ENCODE measurements at places on chromosomes 12 and 14.
A peak's percentile ranks its signal among the peaks of the same experiment; 100 is the strongest.

DNA sequence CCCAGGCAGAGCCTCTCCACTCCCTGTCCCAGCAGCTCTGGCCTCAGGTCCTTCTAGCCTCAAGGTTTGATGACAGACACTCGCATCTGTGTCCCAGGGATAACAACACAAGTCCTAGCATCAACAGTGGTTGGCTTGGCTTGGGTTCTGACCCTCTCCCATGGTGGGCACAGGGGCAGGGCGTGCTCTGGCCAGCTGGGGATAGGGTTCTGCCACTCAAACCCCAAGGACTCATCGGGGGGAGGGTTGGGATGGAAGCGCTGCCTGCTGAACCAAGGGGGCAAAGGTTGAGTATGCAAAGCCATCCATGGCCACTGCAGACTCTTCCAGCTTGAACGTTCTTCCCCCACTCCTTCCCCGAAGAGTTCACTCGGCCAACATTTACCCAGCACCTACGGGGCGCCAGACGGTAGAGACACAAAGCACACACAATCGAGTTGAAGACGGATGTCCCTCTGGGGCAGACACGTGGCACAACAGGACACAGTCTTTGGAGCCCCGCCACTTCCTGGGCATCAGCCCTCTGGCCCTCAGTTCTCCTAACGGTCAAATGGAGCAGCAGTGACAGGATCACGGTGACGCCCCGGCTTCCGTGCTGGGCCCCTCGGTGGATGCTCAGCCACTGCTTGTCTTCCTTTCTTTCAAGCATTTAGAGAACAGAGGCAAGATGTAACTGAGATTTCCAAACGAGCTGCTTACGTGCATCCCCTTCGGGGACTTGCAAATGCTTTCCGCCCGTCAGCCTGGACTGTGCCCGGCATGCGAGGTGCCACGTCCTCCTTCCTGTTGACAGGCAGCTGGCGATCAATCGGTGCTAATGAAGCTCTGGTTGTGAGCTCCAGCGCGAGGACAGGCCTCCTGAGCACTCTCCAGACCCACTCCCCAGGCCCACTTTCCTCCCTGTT, 42.6 kb downstream of the DLK1 start:
- DNase-seq = no peak

DNA sequence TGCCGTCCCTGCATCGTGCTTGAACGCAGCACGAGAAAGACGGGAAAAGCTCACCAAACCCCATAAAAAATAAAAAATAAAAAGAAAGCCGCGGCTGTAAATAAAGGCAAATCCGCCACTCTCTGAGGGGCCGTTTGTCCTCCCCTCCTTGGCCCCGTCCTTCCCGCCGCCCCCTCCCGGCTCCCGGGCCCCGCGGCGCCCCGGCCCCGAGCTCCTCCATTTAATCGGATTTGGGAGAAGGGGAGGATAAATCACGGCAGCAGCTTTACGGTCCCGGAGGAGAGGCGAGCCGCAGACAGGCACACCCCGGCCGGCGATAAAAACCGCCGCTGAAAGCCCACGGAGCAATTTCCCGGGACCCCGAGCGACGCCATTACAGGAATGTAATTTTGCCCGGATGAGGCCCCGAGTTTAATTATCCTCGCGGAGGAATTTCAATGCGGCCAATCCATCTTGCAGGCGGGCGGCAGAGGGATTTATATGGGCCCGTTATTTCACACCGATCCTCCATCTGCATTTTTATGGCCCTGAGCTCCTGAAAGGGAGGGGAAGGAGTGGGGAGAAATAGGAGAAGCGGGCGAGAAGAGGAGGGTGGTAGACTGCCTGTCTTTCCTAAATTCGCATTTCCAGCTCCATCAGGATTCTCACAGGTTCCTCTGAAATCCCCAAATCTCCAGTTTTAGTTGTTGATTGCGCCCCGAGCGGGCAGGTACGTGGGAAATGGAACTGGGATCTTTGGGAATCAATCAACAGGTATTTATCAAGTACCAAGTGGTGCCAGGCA, 1.3 kb upstream of the ATP5MC2 start:
- DNase-seq = no peak

GRCh38 chr14:32038876-32039275, 38.2 kb upstream of the ARHGAP5 start:
- DNase-seq = no peak

- no peak for DNase-seq
These were observed 447.5 kb downstream of the AACS start for GRCh38 chr12:125512541-125513298.

DNA sequence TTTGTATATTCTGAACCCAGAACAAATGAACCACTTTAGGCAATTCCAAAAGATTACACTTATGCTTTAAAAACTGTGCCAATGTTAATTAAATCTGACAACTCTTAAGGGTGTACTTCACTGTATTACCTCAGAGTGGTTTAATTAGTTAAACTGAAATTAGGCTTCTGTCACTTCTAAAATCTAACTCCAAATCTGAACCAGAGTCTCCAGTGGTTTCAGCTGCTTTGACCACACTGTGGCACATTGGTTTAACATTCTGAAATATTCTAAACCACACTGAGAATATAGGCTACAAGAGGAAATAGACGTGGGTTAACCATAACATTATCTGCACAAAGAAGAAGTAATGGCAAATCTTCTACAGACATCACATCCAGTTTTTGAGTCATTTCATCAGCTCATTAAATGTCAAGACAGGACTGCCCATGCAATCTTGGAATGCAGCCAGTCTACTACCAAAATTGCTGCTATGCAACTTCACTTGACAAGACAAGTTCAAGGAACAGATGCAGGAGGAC, 94.8 kb downstream of the LRP6 start:
- peak; percentile 11 for DNase-seq

- no peak for DNase-seq
These were observed 45.3 kb downstream of the FBXO34 start for GRCh38 chr14:55316564-55316963.

DNA sequence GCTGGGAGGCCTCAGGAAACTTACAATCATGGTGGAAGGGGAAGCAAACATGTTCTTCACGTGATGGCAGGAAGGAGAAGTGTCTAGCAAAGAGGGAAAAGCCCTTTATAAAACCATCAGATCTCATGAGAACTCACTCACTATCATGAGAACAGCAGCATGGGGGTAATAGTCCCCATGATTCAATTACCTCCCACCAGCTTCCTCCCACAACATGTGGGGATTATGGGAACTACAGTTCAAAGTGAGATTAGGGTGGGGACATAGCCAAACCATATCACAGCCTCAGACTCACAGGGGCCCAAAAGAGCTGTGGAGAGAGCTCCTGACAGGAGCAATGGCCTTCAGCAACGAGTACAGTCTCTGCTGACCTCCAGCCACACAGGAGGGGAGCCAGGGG, 151.4 kb downstream of the GXYLT1 start:
- DNase-seq = no peak

DNA sequence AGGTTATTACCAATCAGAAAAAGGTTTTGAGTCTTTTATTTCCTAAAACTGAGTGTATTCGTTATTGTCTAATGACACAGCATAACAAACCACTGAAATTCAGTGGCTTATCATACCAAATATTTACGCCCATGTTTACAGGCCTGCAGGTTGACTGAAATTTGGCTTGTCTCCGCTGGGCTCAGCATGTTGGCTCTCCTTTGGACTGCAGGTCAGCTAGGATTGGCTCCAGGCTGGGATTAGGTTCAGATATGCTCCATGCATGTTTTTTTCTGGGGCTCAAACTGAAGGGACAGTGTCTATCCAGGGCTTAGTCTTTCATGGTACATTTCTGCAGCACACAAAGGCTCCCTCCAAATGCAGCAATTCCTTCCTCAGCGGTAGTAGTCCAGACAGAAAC, 569.9 kb downstream of the DIO2 start:
- no peak for DNase-seq

- no peak for DNase-seq
These were observed 14.5 kb downstream of the KRT83 start for GRCh38 chr12:52306731-52307130.

GRCh38 chr12:100668945-100669536, 95.6 kb downstream of the GAS2L3 start:
- DNase-seq = peak; percentile 77

GRCh38 chr12:1091350-1091749, 100.3 kb downstream of the ERC1 start:
- no peak for DNase-seq

GRCh38 chr14:104130974-104131651, 7.3 kb upstream of the KIF26A start:
- peak; percentile 75 for DNase-seq

DNA sequence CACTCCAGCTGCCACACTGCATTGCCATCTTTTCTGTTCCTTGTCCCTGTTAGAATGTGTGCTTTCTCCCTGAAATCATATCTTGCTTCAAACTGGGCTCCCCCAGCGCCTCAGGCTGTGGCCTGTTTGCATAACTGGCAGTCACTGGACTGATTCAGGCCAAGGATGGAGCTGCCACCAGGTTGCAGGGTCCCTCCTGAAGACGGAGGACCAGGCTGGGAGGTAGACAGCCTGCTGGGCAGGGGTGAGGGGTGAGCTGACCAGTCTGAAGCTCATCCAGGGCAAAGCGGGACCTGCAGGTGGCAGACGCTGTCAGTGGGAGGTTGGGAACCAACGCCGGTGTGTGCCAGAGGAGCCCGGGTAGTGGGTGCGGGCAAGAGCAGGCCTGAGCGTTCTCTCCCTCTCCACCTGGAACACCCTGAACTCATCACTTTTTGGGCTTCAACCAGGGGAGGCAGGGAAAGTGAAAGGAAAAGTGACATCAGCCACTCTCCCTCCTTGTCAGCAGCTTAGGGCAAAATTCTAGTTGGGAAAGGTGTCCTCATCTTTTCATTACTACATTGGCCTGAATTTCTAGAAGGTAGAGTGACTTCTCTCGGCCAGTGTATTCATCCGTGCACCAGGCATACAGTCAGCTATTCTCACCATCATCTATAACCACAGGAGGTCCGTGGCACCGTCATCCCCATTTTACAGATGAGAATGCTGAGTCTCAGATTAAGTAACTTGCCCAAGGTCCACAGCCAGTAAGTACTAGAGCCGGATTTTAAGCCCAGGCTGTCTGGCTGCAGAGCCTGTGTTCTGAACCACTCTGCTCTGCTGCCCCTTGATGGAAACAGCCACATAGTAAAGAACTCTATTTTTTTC, 219.1 kb downstream of the SLC41A2 start:
- no peak for DNase-seq

GRCh38 chr12:79891506-79892162, 43.3 kb downstream of the PPP1R12A start:
- no peak for DNase-seq

DNA sequence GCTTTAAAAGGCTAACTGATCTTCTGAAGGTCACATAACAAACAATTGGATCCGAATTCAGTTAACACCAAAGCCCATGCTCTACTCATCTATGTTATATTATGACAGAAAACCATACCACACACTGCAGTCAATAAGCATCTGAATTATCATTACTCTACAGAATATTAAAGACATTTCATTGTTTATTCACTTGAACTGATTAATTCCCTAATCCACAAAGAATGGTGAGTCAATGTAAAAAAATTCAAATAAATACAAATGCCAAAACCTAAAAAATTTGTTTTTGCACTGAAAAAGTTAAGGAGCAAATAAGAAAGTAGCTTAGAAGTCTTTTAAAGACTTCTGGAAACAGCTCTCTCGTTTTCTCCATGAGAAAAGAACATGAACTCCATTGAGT, 13.7 kb downstream of the NID2 start:
- DNase-seq = no peak

- DNase-seq = no peak
These were observed 56.7 kb downstream of the C14orf132 start for GRCh38 chr14:96095581-96096476.

DNA sequence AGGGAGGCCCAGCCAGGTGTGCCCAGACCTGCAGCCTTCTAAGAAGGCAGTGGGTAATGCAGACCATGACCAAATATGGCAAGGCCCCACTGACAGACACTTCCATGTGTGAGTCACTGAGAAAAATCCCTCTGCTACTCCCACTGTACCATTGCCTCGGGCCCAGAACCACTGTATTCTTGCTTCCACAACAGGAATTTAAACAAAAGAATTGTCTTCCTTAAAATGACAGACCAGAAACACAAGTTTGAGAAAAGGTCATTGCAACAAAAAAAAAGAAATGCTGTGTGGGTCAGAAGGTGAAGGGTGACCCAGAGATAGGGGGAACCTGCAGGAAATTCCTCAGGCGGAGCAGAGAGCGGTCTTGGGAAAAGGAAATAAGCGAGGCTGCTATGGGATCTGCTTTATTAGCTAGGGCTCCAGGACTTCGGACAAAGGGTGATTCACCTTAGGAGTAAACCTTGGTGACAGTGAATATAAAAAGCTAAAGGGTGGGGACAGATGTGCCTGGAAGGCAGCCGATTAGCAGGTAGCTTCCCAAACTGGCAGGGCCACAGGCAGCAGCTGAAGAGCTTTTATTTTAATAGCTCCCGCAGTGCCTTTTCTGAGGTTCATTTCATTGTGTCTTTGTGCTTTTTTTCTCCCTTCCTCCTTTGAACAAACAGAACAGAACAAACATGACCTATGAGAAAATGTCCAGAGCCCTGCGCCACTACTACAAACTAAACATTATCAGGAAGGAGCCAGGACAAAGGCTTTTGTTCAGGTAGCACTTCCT, 185.3 kb upstream of the BCL2L14 start:
- DNase-seq = no peak

GRCh38 chr14:97287956-97288355, 490.8 kb downstream of the VRK1 start:
- DNase-seq = no peak

DNA sequence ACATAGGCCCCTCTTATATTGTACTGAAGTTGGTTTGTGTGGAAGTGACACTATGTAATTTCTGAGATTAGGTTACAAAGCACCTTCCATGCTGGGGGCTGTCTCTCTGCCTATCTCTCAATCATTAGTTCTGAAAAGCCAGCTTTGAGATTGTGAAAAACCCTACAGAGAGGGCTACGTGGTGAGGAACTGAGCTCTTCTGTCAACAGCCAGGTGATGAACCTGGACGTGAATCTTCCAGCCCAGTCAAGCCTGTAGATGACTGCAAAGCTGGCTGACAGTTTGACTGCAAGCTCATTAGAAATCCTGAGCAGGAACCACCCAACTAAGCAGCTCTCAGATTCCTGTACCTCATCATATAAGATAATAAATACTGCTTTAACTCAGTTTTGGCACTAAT, 36.3 kb upstream of the BBS10 start:
- no peak for DNase-seq

DNA sequence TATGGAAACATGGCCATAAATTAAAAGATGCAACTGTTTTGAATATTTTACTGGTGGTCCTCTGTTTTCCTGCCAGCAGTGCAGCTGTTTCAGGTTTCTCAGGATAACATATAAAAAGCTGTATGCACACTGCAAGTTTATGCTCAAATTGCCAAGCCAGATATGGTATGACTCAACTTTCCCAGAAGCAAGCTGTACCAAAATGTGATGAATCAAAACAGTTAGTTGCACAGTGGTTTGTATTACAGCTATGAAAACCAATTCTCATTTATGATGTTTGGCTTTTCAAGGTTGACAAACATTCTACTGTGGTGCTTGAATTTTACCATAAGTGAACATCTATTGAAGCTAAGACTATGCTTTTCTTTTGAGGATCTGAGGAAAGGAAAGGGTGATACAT, 15.5 kb downstream of the TRMT5 start:
- DNase-seq = peak; percentile 34
